ENCODE measurements at places on chromosomes 7 and 10. TPM values are rescaled to one million over a fixed set of nuclear protein-coding genes. Genes with fewer than 3 reads are reported as not detected.

- no peak for DNase-seq
Measured at GRCh38 chr10:103719036-103719435, 136.3 kb downstream of the SH3PXD2A start.

The CADPS2 gene
- not detected for total RNA-seq

GRCh38 chr10:118551535-118552100 lies 43.8 kb downstream of the PRLHR start:
- DNase-seq = no peak

The PTN gene
- not detected for total RNA-seq

The SDK1 gene
- total RNA-seq = 0.05 TPM

The KCNH2 gene
- not detected for total RNA-seq

The PLEKHS1 gene
- total RNA-seq = not detected

The OPN4 gene
- not detected for total RNA-seq
